ENCODE measurements at places on chromosomes 2 and 18. TPM values are rescaled to one million over a fixed set of nuclear protein-coding genes. Genes with fewer than 3 reads are reported as not detected.

DGKD gene
- 3.9 TPM for polyA plus RNA-seq

ZNF804A gene
- polyA plus RNA-seq, result 0.70 TPM

ACTR3 gene
- 377 TPM for polyA plus RNA-seq

SKOR2 gene
- polyA plus RNA-seq, result not detected

TM4SF20 gene
- polyA plus RNA-seq, result 18.7 TPM

Measured in GM23248 (cell line).